ENCODE measurements at places on chromosomes 11 and 22. TPM values are rescaled to one million over a fixed set of nuclear protein-coding genes. Genes with fewer than 3 reads are reported as not detected.
A peak's percentile ranks its signal among the peaks of the same experiment; 100 is the strongest.

KRTAP5-9 gene
- not detected for total RNA-seq

DNA sequence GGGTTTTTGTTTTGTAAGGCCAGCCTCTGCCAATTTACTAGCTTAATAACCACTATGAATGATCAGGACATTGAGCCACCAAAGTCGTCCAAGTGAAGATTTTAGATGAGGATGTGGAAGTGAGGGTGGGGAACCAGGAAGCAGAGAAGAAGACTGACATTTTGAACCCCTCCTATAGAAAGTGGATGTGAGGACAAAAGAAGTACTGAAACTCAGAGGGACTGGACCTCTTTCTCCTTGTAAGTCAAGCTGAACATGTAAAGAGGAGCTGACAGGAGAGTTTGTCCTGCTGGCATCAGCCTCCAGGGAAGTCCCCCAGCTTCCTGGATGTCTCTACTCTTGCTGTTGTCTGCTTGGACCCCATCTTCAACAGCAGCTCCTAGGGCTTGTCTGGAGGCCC lies 338.2 kb upstream of the NCAM1 start:
- no peak overlapping the region for H3K4me3 ChIP-seq
- no peaks in the 10 kb centered on the region for H3K27me3 ChIP-seq
- no peaks in the 10 kb centered on the region for H3K4me1 ChIP-seq

SYCE3 gene
- total RNA-seq, result not detected

DNA sequence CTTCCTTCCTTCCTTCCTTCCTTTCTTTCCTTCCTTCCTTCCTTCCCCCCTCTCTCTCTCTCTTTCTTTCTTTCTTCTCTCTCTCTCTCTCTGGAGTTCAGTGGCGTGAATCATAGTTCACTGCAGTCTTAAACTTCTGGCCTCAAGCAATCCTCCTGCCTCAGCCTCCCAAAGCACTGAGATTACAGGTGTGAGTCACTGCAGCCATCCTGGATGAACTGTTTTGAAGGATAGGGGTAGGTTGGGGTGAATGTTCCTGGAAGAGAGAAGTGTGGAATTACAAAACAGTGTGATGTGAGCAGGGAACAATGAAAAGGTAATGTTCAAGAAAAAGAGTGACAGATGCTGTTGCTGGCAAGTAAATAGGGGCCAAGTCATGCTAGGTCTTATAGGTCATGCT lies 12.4 kb upstream of the PLET1 start:
- DNase-seq, result no peak
- H3K36me3 ChIP-seq, result no peaks in the 10 kb centered on the region
- no peaks in the 10 kb centered on the region for H3K4me1 ChIP-seq
- no peaks in the 10 kb centered on the region for H3K27me3 ChIP-seq
- H3K4me3 ChIP-seq, result no peak overlapping the region
- no peak overlapping the region for H3K27ac ChIP-seq

DNA sequence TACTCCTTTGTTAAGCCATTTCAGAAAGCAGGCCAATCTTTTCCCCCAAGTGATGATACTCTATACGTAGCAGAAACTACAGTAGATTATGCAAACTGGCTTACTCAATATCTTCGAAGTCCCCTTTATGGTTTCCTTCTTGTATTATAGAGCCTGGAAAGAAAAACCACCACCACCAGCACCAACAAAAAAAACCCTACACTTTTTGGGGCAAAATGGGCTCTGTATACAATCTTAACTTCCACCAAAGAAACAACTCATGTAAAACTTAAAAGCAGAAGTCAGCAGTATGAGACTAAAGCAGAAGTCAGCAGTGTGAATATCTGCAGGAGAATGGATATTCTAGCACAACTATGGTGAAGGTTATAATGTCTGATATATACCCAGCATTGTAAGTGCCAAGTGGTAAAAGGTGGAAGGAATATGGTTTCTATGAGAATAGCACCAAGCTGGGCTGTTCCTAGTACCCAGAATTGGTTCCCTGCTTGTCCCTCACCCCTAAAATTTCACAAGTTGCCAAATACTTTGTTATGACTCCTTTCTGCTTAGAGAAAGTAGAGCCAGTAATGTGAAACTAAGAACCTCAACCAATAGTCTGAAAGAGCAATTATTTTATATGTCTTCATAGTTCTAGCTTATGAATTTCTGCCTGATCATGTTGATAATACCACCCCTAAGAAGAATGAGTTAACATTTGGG lies 252.1 kb downstream of the SBF2 start:
- H3K27ac ChIP-seq, result no peak overlapping the region
- H3K36me3 ChIP-seq, result no peaks in the 10 kb centered on the region
- H3K4me1 ChIP-seq, result peaks cover 20% of the 10 kb centered on the region
- H3K27me3 ChIP-seq, result no peaks in the 10 kb centered on the region

DNA sequence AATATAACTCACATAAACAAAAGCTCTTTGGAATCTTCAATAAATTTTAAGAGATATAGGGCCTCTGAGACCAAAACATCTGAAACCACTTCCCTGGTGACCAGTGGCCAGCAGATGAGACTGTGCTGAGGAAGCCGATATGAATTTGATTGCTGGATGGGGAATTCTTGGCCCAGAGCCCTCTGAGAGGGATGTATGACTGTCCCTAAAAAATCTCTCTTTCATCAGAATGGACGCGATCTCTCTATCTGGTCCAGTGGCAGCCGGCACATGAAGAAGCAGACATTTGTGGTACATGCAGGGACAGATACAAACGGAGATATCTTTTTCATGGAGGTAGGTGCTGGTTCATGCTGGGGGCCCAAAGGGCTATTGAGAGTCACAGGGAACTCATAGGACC lies 37.5 kb downstream of the MYBPC3 start:
- H3K36me3 ChIP-seq, result peaks cover 34% of the 10 kb centered on the region
- no peak for DNase-seq
- no peak overlapping the region for H3K4me3 ChIP-seq
- no peak overlapping the region for H3K27ac ChIP-seq
- no peaks in the 10 kb centered on the region for H3K27me3 ChIP-seq
- H3K4me1 ChIP-seq, result no peaks in the 10 kb centered on the region

OR51E2 gene
- total RNA-seq, result not detected

BATF2 gene
- total RNA-seq, result 31.8 TPM

- peak overlapping the region; percentile 78 for H3K27ac ChIP-seq
- H3K4me3 ChIP-seq, result peak overlapping the region; percentile 66
- no peak for DNase-seq
- no peaks in the 10 kb centered on the region for H3K27me3 ChIP-seq
- H3K36me3 ChIP-seq, result no peaks in the 10 kb centered on the region
- H3K4me1 ChIP-seq, result peaks cover 20% of the 10 kb centered on the region
Observed at GRCh38 chr11:126061707-126062678, 673 bp downstream of the CDON start.

APOL4 gene
- 2.8 TPM for total RNA-seq

CTSW gene
- total RNA-seq, result 0.20 TPM

DNA sequence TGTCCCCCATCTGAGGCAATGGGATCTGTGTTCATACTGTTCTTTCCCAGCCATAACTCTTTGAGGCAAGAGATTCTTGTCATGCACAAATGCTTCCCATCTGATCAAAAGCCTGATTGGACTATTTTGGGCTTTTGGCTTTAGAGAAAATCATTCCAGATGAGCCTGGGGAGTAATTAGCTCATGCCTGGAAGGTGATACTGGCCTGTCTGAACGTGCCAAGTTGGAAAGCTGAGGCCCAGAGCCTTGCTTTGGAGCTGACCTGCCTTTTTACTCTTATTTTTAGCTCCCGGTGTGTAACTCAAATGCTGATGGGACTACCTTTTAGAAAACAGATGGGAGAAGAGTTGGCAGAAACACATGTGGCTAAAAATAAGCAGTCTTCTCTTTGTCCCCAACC lies 105.0 kb downstream of the DBX1 start:
- H3K4me1 ChIP-seq, result peaks cover 51% of the 10 kb centered on the region
- no peak overlapping the region for H3K4me3 ChIP-seq
- no peaks in the 10 kb centered on the region for H3K36me3 ChIP-seq
- no peaks in the 10 kb centered on the region for H3K27me3 ChIP-seq
- H3K27ac ChIP-seq, result peak overlapping the region; percentile 45

- H3K27me3 ChIP-seq, result peaks cover 29% of the 10 kb centered on the region
- no peaks in the 10 kb centered on the region for H3K4me1 ChIP-seq
- DNase-seq, result peak; percentile 60
- no peak overlapping the region for H3K4me3 ChIP-seq
- no peaks in the 10 kb centered on the region for H3K36me3 ChIP-seq
Observed at GRCh38 chr11:102495161-102496042, 35.1 kb downstream of the MMP7 start.

AQP11 gene
- total RNA-seq, result 0.79 TPM

LRRC74B gene
- not detected for total RNA-seq

DNA sequence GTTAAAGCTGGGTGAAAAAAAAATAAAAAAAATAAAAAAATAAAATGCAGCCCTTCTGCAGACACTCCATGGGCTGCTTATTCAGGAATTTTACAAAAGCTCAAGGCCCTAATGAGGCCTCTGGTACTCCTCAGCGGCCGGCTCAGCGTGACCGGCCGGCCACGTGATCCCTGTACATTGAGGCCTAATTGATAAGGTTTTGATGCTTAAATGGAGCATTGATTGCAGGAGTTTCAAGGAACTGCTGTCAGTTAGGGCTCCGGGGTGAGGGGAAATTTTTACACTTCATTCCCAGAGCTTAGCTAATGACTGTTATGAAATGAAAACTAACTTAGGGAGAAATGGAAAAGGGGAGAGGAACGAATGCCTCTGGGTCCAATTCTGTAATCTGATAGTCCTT lies 368.8 kb upstream of the KIRREL3 start:
- H3K4me3 ChIP-seq, result no peak overlapping the region
- H3K4me1 ChIP-seq, result no peaks in the 10 kb centered on the region

GRCh38 chr11:40274017-40274416 lies 1185.4 kb downstream of the LRRC4C start:
- H3K27me3 ChIP-seq, result no peaks in the 10 kb centered on the region
- H3K27ac ChIP-seq, result no peak overlapping the region
- no peaks in the 10 kb centered on the region for H3K36me3 ChIP-seq
- DNase-seq, result no peak
- no peaks in the 10 kb centered on the region for H3K4me1 ChIP-seq

DNA sequence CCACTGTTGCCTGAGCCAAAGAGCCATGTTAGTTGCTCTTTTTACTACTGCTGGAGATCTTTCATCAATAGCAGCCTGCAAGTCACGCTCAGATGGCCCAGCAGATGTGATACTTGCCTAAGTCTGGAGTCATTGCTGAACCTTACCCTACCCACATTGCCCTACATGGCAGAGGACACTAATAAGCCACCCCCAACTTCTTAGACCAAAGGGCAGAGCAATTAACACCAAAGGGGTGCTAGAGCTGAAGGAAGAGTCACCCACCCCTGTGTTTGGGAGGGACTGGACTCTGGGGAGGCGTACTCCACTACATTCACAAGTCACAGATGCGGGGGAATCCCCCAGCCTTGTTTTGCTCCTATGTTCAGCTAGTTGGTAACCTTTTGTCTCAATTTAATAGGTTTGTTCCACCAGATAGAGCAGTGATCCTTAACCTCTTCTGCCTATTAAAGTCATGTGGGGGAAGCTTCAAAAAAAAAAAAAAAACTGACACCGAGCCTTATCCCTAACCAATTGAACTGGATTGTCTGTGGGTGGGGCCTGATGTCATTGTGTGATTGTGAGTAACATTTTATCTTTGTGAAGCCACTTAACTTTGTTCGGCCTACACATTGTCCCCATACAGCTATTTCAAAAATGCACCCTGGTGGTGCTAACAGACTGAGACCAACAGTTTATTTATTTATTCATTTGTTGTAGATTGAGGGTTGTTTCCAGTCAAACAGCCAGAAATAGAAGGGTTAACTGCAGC lies 13.1 kb downstream of the ADM start:
- no peak overlapping the region for H3K4me3 ChIP-seq
- no peaks in the 10 kb centered on the region for H3K27me3 ChIP-seq
- no peaks in the 10 kb centered on the region for H3K36me3 ChIP-seq
- H3K27ac ChIP-seq, result no peak overlapping the region

DNA sequence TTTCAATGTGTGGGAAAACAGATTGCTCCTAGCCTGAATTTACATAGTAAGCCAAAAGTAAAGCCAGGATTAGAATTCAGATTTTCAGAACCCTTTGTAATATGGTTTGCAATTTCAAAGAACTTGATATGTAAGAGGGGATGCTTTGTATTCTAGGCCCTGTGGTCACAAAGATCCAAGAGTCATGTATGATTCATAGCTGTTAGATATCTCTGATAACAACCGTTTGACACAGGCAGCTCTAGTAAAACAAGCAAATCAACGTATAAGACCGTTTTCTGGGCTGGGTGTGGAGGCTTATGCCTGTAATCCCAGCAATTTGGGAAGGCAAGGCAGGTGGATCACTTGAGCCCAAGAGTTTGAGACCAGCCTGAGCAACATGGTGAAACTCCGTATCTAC lies 79.6 kb downstream of the EMSY start:
- no peak overlapping the region for H3K27ac ChIP-seq
- no peaks in the 10 kb centered on the region for H3K36me3 ChIP-seq
- H3K4me3 ChIP-seq, result no peak overlapping the region

GRCh38 chr22:26502688-26503561 lies 9.3 kb downstream of the TFIP11 start:
- peak overlapping the region; percentile 72 for H3K27ac ChIP-seq
- H3K4me3 ChIP-seq, result no peak overlapping the region
- H3K4me1 ChIP-seq, result peaks cover 22% of the 10 kb centered on the region
- no peaks in the 10 kb centered on the region for H3K27me3 ChIP-seq
- H3K36me3 ChIP-seq, result peaks cover under 1% of the 10 kb centered on the region
- peak; percentile 41 for DNase-seq

DDTL gene
- 3.3 TPM for total RNA-seq

DNA sequence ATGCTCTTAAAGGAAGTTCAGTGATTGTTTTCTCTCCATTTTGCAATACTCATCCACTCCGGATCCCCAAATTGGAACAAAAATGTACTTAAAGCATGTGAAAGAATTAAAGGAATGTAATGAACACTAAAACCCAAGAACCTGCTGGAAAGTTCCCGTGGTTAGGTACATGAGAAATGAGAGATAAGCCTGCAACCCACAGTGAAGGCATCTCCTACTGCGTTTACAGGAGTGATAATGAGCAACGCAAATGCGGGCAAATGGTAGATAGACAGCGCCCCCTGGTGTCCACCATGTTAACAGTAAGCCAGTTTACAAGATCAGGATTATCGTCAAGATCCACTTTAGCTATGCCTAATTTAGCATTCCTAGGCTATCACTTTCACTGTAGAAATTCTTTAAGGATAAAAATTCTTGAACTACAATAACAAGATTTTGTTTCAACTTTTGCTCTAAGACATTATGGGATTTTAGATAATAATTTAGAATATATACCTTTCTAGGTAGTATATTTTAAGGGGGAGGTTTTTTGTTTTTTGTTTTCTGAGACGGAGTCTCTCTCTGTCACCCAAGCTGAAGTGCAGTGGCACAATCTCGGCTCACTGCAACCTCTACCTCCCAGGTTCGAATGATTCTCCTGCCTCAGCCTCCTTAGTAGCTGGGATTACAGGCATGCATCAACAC lies 29.9 kb downstream of the ALG9 start:
- DNase-seq, result peak; percentile 89
- H3K27me3 ChIP-seq, result no peaks in the 10 kb centered on the region
- no peak overlapping the region for H3K4me3 ChIP-seq
- H3K4me1 ChIP-seq, result peaks cover 6% of the 10 kb centered on the region
- no peaks in the 10 kb centered on the region for H3K36me3 ChIP-seq
- H3K27ac ChIP-seq, result no peak overlapping the region

DNA sequence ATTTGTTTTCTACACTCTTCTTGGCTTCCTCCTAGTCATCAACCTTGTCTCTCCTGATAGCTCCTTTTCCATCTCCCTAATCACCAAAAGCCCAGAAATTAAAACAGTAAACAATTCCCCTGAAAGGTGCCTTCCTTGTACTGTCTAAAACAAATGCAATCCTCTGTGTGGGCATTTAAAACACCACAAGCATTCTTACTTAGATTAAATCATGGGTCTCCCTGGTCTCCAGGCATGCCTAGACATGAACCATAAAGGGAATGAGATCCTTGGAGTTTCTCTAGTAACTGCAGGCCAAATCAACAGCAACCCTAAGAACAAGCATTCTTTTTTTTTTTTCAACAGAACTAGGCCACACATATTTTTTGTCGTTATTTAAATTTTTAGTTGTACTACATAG lies 1.9 kb downstream of the BTG4 start:
- H3K4me1 ChIP-seq, result peaks cover 6% of the 10 kb centered on the region
- no peak for DNase-seq
- H3K36me3 ChIP-seq, result no peaks in the 10 kb centered on the region

ANKK1 gene
- total RNA-seq, result not detected
